ENCODE measurements at places on chromosomes 5 and 9. TPM values are rescaled to one million over a fixed set of nuclear protein-coding genes. Genes with fewer than 3 reads are reported as not detected.

The NR4A3 gene
- total RNA-seq: 1.7 TPM

The N4BP3 gene
- total RNA-seq: 5.9 TPM

The ELL2 gene
- total RNA-seq: 56.1 TPM

The GOLGA1 gene
- total RNA-seq: 15.3 TPM

DNA sequence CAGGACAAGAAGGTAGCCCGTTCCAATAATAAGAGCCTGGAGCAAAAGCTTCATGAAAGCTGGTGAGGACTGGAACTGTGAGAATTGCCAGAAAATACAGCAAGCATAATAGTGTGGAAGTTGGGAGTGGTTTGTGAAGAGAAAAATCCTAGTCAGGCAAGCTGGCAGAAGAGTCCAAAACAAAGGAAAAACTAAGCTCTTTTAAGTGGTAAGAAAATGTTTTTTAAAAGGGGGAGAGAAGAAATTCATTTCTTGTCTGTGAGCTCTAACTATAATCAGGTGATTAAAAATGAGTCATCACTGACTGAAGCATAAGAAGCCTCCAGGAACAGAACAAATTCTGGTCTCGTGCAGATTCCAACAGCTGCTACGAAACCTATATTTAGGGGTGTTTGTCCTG is 102.6 kb downstream of the CAAP1 start:
- no peak for DNase-seq

GRCh38 chr9:16029046-16029615 is 476.3 kb downstream of the CCDC171 start:
- no peak for DNase-seq

DNA sequence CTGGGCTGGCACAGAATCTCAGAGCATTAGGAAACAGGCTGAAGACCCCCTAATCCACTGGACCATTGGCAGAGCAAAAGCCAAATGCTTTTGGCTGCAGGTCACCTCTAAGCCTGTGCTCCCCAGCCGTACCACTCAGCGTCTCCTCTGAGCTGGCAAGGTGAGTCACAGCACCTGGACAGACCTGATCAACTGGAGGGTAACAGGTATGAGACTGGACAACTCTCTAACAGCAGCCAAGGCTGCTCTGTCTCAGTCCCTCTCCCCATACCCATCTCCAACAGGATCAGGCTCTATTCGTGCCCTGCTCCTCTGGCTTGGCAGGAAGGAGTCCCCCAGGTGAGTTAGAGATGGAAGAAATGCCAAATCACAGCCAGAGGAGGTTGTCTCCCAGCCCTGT is 4.7 kb downstream of the GOLGA2 start:
- DNase-seq: no peak

GRCh38 chr9:131405428-131405827 is 11.5 kb downstream of the PRRC2B start:
- peak; percentile 17 for DNase-seq

- DNase-seq: no peak
These were observed 21.9 kb downstream of the MOCS2 start for GRCh38 chr5:53087621-53088121.

DNA sequence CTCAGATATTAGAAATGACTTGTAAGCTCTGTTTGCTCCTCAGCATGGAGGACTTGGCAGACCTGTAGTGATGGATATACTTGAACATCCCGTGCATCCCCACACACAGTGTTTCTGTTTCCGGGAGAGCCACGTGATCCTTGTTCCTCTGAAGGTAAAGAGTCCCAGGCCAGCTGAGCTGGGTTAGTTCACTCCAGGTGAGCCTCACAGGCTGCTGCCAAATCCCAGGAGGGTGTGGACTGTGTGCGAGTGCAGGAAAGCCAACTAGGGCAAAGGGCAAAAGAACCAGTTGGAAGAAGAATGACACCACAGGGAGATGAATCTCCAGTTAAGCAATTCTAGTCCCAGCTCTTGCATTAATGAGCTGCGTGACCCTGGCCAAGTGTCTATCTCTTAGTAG is 10.4 kb upstream of the TOMM5 start:
- peak; percentile 73 for DNase-seq

- DNase-seq: no peak
These were observed 48.7 kb downstream of the SLC36A1 start for GRCh38 chr5:151496041-151496484.

DNA sequence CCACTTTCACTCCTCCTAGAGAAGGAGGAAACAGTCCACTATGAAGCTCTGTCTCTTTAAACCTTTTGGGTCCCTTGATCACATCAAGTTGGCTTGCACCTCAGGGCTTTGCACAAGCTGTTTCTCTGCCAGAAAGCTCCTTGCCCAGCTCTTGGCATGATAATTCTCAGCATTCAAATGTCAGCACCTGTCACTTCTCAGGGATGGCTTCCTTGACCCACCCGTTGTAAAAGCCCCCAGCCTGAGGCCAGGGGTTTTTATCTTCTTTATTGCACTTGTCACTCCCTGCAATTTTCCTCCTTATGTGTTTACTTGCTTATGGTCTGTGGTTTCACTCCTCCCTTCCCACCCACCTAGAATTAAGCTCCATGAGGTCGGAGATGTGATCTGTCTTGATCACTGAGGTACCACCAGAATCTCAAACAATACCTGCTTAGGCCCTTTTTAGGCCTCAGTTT is 200.7 kb upstream of the TBC1D2 start:
- DNase-seq: no peak

GRCh38 chr9:95857124-95857523 is 18.4 kb upstream of the ERCC6L2 start:
- DNase-seq: no peak

DNA sequence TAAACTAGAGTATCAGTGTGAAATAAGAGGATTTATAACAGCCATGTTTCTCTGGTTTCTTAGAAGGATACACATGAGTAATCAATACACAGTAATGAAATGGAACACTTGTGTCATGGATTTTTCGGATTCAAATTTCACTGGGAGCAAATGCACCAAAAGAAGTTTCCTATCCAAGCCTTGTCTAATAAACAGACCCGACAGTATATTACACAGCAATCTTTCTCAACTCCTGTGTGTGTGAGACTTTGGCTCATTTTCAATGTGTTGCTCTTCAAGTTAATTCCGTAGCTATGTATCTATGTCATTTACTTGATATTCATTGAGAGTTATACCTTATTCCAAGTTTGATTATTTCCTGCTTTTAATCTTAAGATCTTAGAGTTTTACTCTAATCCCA is 930.2 kb downstream of the MAT2B start:
- no peak for DNase-seq

DNA sequence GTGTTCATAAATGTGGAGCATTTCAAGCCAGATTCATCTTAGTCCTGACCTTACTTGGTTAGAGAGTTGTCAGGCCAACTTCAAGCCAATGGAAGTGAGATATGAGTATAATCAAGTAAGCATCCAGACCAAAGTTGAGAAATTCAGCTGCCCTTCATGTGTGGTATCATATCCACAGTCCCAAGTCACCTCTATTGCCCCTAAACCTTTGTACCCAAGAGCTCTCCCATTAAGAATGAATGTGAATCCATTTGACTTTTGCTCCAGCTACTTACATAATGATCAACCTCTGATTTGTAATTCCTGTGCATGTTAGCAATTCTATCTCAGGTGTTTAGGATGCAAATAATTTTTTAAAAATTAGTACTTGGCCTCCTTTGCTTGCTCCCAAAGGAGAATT is 342.7 kb downstream of the ADGRV1 start:
- no peak for DNase-seq

GRCh38 chr5:39173069-39173468 is 46.3 kb downstream of the FYB1 start:
- no peak for DNase-seq

GRCh38 chr5:64690417-64691151 is at the start of gene SHISAL2B:
Gene SHISAL2B, plus strand, starts transcription at chr5:64690503. Its CDS starts 121 bp downstream, at chr5:64690624.
- DNase-seq: no peak
